NCI-H187 (cell line): ENCODE measurements at places on chromosomes 5 and 9.

DNA sequence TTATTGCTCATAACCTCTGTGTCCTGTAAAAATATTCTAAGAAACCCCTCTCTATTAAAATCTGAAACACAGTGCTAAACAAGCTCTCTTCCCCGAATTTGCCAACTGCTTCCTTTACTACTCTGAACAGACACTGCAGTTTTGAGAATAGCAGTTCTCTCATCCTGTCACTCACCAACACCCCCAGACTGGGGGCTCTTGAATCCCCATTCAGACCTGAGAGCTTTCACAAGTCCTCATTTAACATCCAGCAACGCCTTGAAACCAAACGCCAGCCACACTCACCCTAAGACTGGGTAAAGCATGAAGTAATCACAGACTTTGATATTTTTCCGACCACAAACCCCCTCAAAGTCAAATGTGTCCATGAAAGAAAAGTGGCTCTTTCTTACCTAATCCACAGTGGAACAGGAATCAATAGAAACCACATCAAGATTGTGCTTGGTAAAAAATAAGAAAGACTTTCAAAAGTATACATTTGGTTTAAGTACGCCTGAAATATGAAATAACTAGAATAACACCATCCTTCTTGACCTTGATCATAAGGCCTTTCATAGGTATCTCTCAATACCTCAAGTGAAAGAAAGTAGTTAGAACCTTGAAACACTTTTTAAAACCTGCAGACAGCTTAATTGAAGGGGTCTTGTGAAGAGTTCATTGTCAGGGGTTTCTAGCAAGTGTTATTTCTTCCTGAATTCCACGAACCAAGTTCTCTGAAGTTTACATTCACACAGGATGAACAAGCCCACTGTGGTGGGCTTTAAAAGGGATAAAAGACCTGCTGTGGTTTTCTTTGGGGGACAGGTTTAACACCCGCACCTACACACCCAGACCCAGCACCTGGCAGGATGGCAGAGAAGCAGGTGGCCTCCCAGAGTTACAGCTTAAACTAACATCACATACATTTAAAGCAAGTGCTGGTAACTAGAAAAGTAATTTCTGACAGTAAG lies 412.6 kb downstream of the MLLT3 start:
- DNase-seq: no peak

DNA sequence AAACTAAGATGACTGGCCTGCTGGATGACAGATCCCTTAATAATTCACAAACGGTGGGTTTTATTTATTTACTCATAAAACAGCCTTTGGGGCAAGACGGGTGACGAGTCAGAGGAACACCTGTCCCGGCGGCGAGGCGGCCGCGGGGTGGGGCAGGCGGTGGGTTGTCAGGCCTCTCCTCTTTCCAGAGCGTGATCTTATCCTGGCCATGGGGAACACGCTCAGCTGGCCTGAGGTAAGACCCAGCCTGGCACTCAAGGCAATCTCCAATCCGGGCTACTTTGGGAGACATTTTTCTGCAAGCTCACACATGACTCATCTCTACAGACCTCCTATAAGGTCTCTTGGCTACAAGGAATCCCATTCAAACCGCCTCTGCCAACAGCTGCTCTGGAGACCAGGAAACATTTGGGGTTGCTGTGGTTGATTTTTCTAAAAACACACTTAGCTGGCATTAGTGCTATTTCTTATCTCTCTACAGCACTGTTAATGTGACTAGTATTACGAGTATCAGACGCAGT lies 6.3 kb downstream of the RAPGEF1 start:
- DNase-seq: no peak

DNA sequence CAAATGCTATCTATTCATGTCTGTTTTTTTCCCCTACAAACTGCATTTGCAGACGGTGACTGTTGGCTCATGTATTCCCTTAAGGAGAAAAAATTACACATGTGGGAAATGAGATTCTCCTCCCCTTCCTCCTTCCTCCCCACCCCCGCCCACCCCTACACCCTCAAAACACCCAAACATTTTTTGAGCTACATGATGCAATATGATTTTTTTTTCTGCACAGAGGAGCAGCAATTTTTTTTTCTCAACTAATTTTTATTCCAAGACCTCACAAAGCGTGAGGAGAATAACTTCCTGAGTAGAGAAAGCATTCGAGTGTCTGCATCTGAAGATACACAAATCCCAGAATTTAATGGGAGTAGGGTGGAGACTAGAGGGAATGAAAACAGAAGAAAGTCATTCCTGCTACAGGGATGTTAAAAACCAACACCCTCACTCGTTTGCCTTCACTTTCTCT lies 118.1 kb downstream of the PRDM6 start:
- no peak for DNase-seq

DNA sequence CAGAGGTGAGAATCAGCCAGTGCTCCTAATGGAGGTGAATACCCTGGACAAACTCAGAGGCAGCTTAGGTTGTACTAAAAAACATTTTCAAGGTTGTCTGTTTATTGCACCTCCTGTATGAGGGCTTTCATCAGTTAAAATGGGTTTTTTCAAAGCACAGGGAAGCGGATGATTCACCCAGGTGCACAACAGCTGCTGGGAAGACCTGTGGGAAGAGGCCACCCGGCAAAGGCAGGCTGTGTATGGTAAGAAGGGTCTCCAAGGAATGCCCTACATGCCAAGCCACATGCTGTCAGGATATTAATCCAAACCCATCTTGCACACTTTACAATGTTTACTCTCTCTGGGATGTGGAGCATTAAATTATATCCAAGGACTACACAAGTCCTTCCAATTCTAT lies 14.7 kb downstream of the SIL1 start:
- DNase-seq: peak; percentile 63

- peak; percentile 20 for DNase-seq
Observed at GRCh38 chr5:158759283-158759682, 340.4 kb downstream of the EBF1 start.

DNA sequence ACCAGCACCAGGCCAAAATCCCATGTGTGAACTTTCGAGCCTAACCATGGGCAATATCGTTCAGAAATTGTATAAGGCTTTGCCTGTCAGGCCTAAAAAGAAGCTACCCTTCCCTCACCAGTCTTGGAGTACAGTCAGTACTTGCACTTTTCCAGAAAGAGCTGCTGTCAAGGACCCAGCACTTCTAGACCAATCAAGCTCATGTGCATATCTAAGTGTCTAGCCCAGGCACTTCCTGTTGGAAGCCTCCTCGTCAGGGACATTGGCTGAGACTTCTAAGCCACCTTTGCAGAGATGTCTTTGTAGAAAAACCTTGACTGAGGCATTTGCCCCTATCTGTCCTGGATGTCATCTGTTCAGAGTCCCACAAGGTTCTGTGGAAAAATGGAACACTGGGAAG lies 1930.5 kb downstream of the EFNA5 start:
- no peak for DNase-seq

- DNase-seq: no peak
Observed at GRCh38 chr5:67058998-67059743, 137.4 kb downstream of the CD180 start.

GRCh38 chr9:33135470-33135958 lies 31.6 kb downstream of the B4GALT1 start:
- no peak for DNase-seq

DNA sequence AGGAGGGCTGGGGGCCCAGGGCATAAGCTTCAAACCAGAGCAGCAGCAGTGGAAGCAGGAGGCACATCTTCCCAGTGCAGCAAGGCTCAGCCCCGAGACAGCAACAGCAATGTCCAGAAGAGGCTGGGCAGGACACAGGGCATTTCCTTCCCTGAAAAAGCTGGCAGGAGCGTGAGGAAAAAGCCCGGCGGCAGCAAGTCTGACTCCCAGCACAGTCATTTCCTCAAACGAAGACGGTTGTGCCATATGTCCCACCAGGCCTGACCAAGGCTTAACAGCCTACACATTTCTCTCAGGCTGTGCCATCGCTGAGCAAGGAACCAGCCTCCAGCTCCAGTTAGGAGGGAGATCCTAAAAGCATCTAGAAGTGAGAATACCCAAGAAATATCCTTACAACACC lies 74.5 kb downstream of the APTX start:
- DNase-seq: no peak

- no peak for DNase-seq
Observed at GRCh38 chr9:136044971-136045594, 50.0 kb downstream of the NACC2 start.

DNA sequence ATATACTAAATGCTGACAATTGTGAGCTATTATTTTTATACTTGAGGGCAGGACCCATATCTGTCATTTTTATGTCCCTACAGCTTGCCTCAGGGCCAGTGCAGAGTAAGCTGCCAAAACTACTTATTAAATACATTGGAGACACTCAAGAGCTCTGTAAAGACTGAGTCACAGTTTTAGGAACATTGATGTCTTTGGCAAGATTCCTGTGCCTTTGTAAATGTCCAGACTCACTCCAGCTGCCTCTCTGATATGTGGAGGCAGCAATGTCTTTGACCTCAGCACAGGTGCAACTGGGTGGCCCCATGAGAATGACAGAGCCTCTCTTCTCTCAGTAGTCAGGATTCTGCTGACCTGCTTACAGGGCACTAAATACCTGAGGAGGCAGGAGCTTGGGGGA lies 363.2 kb downstream of the OSTF1 start:
- DNase-seq: no peak

GRCh38 chr5:37722236-37723161 lies 117.3 kb downstream of the GDNF start:
- no peak for DNase-seq

- DNase-seq: peak; percentile 16
Observed at GRCh38 chr9:35553670-35554543, 51.2 kb upstream of the TESK1 start.

DNA sequence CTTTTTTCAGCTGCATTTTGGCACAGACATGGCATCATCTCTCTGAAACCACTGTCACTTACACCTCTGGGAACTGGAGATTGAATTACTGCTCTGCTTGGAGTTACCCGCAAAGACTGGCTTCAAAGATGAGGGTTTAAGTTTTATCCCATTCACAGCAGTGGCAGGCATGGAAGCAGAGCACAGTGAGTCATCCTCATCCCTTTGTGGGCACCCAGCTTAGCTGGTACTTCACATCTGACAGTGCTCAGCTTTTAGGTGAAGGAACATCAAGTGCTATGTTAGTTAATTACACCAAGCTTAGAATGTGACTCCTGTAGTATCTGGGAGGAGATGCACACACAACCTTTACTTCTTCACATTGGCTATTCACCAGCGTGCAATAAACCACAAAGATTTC lies 24.8 kb upstream of the ALDH1A1 start:
- no peak for DNase-seq

DNA sequence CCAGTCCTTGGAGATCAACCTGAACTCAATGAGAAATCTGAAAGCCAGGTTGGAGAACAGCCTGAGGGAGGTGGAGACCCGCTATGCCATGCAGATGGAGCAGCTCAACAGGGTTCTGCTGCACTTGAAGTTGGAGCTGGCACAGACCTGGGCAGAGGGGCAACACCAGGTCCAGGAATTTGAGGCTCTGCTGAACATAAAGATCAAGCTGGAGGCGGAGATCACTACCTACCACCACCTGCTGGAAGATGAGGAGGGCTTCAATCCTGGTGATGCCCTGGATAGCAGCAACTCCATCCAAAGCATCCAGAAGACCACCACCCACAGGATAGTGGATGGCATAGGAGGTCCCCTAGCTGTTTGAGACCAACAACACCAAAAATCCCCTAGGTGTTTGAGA lies 30.5 kb upstream of the SPZ1 start:
- DNase-seq: no peak

GRCh38 chr5:65623482-65623881 lies 651 bp downstream of the TRIM23 start:
- DNase-seq: no peak

GRCh38 chr5:75275147-75275546 lies 38.5 kb upstream of the ANKRD31 start:
- no peak for DNase-seq

- DNase-seq: no peak
Observed at GRCh38 chr5:17436350-17436749, 61.7 kb upstream of the TAF11L2 start.

- no peak for DNase-seq
Observed at GRCh38 chr9:87834357-87834756, 48.3 kb upstream of the SPATA31E1 start.

GRCh38 chr5:776862-777711 lies 7.4 kb downstream of the ZDHHC11B start:
- DNase-seq: no peak

- DNase-seq: no peak
Observed at GRCh38 chr5:126461838-126462237, 38.6 kb downstream of the GRAMD2B start.

DNA sequence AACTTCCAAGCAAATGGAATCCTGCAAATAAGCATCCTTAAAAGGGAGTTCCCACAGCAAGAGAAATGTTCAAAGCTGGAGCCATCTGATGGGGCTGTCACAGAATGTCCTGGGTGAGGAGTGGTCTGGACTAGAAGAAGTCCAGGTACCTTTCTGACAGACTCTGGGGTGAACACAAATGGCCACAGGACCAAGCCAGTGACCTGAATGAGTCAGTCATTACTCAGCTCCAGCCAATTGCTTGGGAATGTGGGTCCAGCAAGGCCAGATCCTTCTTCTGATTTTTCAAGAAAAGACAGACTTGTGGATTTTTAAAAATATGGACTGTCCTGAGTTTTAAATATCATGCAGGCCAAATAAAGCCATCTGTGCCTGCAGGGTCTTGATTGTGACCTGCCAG lies 30.1 kb downstream of the GALNT10 start:
- DNase-seq: no peak

- DNase-seq: no peak
Observed at GRCh38 chr5:878125-878524, 14.5 kb downstream of the BRD9 start.

- no peak for DNase-seq
Observed at GRCh38 chr5:157860898-157861890, 2.2 kb upstream of the CLINT1 start.

- DNase-seq: no peak
Observed at GRCh38 chr9:129486756-129487657, 133.9 kb downstream of the C9orf50 start.

GRCh38 chr5:17249029-17249634 lies 31.7 kb downstream of the BASP1 start:
- DNase-seq: no peak
